ENCODE measurements at places on chromosomes 6 and 20.

DNA sequence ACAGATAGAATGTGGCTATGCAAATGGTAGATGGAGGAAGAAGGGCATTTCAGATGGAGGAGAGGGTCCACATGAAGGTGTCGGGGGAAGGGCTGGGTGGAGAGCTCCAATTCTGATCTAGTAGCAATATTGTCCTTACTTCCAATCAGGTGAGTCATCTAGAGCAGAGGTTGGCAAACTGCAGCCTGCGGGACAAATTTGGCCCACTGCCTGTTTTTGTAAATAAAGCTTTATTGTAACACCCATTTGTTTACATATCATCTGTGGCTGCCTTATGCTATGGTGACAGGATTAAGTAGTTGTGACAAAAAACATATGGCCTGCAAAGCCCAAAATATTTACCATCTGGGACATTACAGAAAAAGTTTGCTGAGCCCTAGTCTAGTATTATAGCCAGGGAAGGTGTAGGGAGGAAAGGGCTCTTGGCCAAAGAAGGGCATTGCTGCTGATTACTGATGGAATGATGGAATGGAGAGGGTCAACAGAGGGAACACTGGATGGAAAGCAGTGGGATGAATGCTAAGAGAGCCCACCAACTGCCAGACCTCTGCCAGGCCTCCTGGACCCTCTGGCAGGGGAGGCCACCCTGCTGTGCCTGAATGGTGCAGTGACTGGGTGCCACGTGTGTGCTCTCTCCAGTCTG, 79.8 kb downstream of the SLC22A23 start:
- DNase-seq = no peak

DNA sequence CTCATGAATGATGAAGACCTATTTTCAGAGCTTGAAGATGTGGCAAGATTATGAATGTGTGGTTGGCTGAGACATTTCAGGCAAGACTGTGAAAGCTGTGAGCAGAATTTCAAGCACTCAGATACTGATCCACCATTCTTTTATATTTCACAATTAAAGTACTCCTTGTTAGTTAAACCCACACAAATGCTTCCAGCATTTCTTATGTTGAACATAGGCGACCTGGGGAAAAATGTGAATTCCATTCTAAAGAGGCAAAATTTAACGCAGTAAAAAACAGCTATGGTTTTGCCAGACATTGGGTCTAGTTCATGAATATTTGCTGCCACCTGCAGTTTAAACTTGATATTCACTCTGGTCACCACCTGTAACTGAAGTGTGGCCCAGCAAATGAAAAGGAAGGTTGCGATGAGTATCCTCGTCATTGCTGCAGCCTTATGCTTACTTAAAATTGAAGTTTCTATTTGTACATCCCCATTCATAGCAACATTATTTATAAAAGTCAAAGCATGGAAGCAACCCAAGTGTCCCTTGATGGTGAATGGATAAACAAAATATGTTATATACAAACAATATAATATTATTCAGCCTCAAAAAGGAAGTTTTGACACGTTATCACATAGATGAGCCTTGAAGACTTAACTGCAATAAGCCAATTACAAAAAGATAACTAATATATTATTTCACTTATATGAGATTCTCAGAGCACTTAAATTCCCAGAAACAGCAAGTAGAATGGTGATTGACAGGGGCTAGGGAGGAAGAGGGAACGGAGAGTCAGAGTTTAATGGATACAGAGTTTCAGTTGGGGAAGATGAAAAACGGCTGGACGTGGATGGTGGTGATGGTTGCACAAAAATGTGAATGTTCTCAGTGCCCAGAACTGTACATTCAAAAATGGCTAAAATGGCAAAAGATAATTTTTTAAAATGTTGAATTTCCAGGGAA, 32.4 kb upstream of the FAM184A start:
- DNase-seq = peak; percentile 59

DNA sequence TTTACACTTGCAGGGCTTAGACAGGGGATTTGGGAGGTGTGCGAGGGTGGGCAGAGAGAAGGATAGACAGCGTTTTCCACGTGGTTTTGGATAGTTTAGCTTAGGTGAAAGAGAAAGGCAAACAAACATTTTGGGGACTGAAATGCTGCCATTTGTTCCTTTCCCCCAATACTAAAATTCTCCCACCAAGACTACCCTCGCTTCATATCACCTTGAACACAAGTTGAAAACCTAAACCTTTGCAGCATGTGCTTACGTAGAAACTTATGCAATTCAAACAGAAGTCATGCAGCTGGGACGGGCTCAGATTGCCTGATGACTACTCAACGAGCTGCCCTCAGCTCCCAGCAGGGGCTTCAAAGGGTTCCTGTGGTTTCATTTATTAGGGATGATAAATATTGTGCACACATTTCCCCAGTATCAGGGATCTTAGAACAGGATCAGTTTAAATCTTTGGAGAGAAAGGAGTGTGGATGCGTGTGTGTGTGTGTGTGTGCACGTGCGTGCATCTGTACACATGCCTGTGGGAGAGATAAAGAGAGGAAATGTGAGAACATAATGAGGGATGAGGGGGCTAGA, 77.3 kb downstream of the SLC22A23 start:
- no peak for DNase-seq

GRCh38 chr20:10478205-10478604, 43.1 kb downstream of the SLX4IP start:
- no peak for DNase-seq

GRCh38 chr6:36783603-36784375, 55.5 kb downstream of the CPNE5 start:
- no peak for DNase-seq

DNA sequence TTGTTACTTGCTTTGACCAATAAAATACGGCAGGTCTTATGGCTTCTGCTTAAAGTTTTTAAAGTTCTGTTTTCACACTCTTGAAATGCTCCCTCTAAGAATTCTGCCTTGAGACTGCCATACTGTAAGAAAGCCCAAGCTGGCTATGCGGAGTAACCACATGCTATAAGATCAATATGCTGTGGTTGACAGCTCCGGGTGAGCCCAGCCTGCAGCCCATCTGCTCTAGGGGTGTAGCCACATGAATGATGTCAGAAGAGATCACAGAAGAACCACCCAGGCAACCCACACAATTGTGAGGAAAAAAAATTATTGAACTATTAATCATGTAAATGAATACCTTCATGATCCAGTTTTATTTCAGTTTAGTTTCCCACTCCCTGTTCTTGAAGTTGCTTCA, 26.1 kb upstream of the SH3BGRL2 start:
- DNase-seq = no peak

DNA sequence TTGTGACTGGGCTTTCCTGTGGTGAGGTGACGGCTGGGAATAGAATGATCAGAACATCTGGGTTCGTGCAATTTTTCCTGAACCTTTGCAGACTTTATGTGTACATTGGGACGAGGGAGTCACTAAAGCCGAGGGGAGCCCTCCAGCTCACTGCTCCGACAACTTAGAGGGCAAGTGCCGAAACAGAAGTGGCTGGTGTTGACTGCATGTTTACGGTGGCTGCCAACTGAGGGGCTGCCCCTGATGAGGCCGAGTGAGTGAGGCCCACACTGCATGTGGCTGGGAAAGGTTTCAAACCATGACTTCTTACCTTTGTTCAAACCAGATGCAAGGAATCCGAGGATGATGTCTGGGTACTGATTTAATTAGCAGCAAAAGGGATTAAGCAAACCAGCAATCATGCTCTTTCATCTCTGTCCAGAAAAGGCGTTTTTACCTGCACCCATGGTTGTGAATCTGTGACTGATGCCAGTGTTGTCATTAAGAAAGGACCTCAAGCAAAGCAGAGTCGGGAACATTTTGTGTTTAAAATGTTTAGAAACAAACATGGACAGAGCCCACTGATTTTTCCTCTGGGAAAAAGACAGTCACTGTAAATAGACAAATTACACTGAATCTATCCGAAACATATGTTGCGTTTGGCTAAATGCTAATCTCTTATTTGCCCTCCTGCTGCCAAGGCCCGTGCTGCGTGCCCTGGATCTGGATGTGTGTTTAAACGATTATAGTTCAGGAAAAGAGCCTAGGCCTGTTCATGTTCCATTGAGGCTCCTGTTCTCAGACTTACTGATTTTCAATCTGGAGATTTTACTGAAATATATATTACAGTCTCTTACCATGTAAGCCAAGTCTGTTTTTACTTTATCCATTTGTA, 105.1 kb downstream of the UST start:
- DNase-seq = no peak

- DNase-seq = no peak
These were observed 36.5 kb downstream of the NOX3 start for GRCh38 chr6:155419161-155419560.

- DNase-seq = no peak
These were observed 74.5 kb downstream of the TRDN start for GRCh38 chr6:123562264-123562663.

Data from islet precursor cell (in vitro differentiated cells).